ENCODE measurements at places on chromosomes 3 and 15.

GRCh38 chr3:126135406-126136076 lies 44.8 kb downstream of the ALDH1L1 start:
- DNase-seq: no peak

GRCh38 chr3:156389449-156389950 lies 165.4 kb downstream of the SSR3 start:
- DNase-seq: no peak

DNA sequence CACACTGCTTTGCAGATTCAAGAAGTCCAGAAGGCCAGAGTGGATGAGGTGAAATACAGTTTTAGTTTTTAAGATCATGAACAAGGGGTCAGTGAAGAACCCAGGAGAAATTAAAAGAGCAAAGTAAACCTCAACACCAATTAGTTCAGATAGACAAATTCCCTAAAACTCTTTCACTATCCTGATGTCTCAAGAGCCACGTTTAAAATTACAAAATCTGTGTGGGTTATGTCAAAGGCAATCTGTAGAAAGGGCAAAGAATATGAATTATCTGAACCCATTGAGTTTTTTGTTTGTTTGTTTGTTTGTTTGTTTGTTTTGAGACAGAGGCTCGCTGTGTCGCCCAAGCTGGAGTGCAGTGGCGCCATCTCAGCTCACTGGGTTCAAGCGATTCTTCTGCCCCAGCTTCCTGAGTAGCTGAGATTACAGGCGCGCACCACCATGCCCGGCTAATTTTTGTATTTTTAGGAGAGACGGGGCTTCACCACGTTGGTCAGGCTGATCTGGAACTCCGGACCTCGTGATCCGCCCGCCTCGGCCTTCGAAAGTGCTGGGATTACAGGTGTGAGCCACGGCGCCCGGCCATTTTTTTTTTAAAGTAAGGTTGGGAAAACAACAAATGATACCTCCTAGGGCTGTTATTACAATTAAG lies 32.1 kb upstream of the ST3GAL6 start:
- DNase-seq: no peak

- no peak for DNase-seq
Measured at GRCh38 chr3:67324554-67324953, 326.4 kb downstream of the KBTBD8 start.

DNA sequence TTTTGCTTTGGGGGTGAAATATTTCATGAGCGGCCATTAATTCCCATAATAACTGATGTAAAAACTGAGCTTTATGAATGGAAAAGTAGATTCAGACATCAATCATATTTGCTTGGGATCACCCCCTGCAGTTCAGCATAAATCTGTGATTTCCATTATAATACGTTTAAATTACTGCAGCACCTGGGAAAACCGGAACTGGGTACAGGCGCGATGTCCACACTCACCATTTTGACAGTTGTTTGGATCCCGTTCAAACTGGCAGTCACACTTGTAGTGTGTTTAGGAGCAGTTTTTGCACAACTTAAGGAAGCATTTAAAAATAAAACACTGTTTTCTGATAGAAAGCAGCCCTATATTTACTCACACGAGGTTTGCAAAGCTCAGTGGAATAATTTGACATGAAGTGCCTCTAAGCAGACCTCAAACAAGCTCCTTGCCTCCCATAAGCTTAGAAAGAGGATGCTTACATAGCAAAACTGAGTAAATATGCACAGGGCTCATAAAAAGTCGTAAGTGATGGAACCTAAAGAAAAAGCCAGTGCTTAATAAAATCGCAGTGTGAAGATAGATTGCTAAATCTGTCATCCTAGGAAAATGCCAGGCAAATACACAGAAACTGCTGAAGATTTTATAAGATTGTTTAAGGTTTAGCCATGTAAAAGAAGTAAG lies 377.6 kb downstream of the PTPRG start:
- no peak for DNase-seq

- DNase-seq: peak; percentile 24
Measured at GRCh38 chr15:66994927-66995656, 70.3 kb upstream of the SMAD3 start.

DNA sequence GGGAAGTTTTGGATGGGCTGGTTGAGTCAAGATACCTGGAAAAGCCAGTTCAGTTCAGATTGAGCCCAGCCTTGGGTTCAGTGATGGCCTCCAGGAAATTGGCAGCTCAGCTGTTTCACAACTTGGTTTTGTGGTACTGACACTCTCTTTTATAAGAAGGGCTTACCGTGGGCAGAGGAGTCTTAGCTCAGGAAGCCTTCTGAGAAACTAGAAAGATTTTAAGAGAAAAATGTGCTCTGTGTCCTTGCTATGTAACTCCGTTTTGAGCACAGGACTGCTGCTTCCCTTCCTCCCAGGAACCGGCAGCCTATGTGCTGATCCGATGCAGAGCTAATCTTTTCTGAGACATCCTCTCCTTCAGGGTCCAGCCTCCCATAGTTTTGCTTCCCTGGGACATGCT lies 46.6 kb upstream of the RASGRP1 start:
- DNase-seq: no peak

- no peak for DNase-seq
Measured at GRCh38 chr3:45679805-45680204, 9.4 kb upstream of the SACM1L start.

Measured in stromal cell of bone marrow (primary cell).